ENCODE measurements at places on chromosomes 5 and 9. TPM values are rescaled to one million over a fixed set of nuclear protein-coding genes. Genes with fewer than 3 reads are reported as not detected.

CTNND2 gene
- not detected for polyA plus RNA-seq

DNA sequence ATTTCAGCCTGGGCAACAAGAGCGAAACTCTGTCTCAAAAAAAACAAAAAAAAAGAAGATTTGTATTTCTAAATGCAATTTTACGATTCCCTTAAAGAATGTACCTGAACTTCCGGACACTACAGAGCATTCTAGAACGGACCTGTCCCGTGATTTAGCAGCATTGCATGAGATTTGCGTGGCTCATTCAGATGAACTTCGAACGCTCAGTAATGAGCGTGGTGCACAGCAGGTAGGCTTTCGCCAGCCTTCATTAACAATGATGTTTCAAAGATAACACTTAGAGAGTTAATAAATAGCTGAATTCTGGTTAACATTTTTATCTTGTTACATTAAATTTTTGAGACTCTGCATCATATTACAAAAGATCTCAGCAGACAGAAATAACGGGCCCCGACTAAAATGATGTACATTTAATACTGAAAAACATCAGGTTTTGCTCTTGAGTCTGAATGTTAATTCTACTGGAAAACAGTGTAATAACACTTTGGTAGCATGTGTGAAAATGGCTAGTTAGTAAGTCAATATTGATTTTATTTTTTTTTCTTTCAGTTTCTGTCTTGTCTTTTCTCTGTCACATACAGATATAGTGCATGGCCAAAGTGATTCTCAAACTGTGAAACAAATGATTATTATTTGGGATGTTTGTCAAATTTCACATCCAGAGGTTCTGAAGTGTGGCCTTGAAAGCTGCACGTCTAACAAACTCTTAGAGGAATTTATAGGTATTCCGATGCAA lies 23.3 kb downstream of the CCNH start:
- no peaks in the 10 kb centered on the region for H3K4me1 ChIP-seq
- H3K27me3 ChIP-seq = no peaks in the 10 kb centered on the region
- DNase-seq = no peak
- H3K4me3 ChIP-seq = no peak overlapping the region
- H3K36me3 ChIP-seq = peaks cover 78% of the 10 kb centered on the region

DNA sequence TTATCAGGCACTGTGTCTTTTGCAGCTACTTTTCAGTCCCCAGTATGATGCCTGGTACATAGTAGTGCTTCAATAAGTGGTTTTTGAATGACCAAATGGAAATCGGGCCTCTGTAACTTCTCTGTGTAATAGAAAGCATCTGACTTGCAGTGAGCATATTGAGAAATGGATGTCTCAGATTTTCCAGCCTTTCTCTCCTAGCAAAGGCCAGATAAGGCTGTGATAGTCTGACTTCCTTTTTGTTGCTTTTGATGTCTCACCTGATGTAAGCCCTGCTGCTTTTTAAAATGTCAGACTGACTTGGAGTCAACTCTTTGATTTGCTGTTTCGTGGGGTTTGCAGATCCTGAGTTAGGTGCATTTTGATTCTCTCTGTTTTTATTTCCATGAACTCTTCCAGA lies 590.0 kb upstream of the ZNF608 start:
- H3K27me3 ChIP-seq = no peaks in the 10 kb centered on the region
- no peaks in the 10 kb centered on the region for H3K4me1 ChIP-seq
- H3K36me3 ChIP-seq = no peaks in the 10 kb centered on the region
- no peak overlapping the region for H3K27ac ChIP-seq
- H3K4me3 ChIP-seq = no peak overlapping the region
- DNase-seq = no peak

DNA sequence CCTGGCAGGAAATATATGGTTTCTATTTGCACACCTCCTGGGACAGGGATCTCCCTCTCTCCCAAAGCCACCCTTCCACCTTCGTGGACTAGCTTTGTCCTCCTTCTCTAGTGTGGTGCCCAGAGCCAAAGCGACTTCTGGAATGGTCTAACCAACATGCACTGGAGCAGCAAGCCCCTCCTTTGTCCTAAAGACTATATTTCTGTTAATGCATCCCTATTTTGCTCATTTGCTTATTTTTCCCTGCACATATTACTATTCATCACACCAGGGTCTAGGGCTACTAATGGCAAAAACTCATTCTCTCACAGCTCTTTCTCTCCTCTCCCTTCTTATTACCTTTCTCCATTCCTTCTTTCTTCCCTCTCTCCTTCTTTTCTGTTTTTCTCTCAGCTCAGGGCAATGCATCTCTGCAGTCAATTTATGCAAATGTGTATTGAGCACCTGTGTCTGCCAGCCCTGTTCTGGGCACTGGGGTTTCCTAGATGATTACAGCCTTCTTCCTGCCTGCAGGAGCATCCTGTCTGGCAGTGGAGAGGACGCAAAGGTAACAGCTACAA lies 2.8 kb upstream of the NEURL1B start:
- H3K4me1 ChIP-seq = peaks cover 7% of the 10 kb centered on the region
- H3K4me3 ChIP-seq = no peak overlapping the region
- DNase-seq = no peak
- no peaks in the 10 kb centered on the region for H3K36me3 ChIP-seq

GRCh38 chr5:78765756-78766411 lies 117.3 kb upstream of the LHFPL2 start:
- H3K27me3 ChIP-seq = no peaks in the 10 kb centered on the region
- DNase-seq = no peak
- no peaks in the 10 kb centered on the region for H3K36me3 ChIP-seq
- no peak overlapping the region for H3K4me3 ChIP-seq
- no peak overlapping the region for H3K27ac ChIP-seq

GRCh38 chr5:3827624-3828023 lies 232.0 kb downstream of the IRX1 start:
- H3K4me1 ChIP-seq = no peaks in the 10 kb centered on the region
- no peak for DNase-seq
- no peaks in the 10 kb centered on the region for H3K27me3 ChIP-seq
- H3K4me3 ChIP-seq = no peak overlapping the region
- no peaks in the 10 kb centered on the region for H3K36me3 ChIP-seq
- no peak overlapping the region for H3K27ac ChIP-seq

GRCh38 chr5:60148366-60148765 lies 254.8 kb upstream of the PDE4D start:
- no peak overlapping the region for H3K4me3 ChIP-seq
- H3K36me3 ChIP-seq = no peaks in the 10 kb centered on the region
- H3K27me3 ChIP-seq = no peaks in the 10 kb centered on the region

DNA sequence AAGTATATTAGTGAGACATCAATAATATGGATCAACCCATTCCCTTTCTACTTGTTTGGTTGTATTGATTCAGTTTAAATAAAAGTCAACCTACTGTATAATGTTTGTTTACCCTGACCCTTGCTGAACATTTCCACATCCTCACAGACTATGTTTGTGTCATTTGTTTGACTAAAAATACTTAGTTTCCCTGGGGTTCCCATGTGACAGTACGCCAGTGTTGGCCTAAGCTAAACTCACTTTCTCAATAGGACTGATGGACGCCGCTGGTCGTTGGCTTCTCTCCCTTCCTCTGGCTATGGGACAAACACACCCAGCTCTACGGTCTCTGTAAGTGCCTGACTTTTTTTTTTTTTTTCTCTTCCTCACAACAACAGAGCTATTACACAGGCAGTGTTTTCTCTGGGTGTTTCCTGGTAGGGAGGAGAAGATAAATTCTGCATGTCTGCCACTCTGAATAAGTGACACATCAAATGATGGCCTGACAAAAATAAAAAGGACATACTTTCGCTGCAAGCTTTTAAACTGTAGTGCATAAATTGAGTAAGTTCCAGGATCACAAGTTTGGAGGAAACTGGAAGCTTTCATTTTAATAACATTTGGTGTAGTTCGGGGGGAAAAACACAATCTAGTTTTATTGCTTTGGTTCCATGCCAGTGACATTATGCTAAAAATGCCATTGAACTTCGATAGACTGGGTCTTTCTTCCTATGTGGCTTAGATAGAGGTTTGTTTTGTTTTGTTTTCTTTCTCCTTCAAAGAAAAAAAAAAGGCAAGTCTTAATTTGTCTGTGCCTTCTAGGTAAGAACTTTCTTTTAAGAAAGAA lies 101.0 kb downstream of the CD180 start:
- DNase-seq = no peak
- H3K27me3 ChIP-seq = no peaks in the 10 kb centered on the region
- H3K27ac ChIP-seq = no peak overlapping the region
- no peak overlapping the region for H3K4me3 ChIP-seq
- peaks cover 3% of the 10 kb centered on the region for H3K36me3 ChIP-seq
- H3K4me1 ChIP-seq = no peaks in the 10 kb centered on the region

VAV2 gene
- 0.94 TPM for polyA plus RNA-seq

GRCh38 chr5:84487963-84488362 lies 103.3 kb upstream of the EDIL3 start:
- H3K4me1 ChIP-seq = no peaks in the 10 kb centered on the region
- no peaks in the 10 kb centered on the region for H3K36me3 ChIP-seq
- no peak for DNase-seq

GRCh38 chr9:134995792-134996120 lies 78.0 kb upstream of the FCN1 start:
- no peak overlapping the region for H3K4me3 ChIP-seq
- no peaks in the 10 kb centered on the region for H3K27me3 ChIP-seq
- no peaks in the 10 kb centered on the region for H3K36me3 ChIP-seq
- DNase-seq = no peak

GRCh38 chr9:69175486-69175885 lies 1.4 kb downstream of the TJP2 start:
- H3K4me1 ChIP-seq = peaks cover 46% of the 10 kb centered on the region
- H3K4me3 ChIP-seq = no peak overlapping the region
- no peaks in the 10 kb centered on the region for H3K36me3 ChIP-seq
- H3K27me3 ChIP-seq = peaks cover 10% of the 10 kb centered on the region

DNA sequence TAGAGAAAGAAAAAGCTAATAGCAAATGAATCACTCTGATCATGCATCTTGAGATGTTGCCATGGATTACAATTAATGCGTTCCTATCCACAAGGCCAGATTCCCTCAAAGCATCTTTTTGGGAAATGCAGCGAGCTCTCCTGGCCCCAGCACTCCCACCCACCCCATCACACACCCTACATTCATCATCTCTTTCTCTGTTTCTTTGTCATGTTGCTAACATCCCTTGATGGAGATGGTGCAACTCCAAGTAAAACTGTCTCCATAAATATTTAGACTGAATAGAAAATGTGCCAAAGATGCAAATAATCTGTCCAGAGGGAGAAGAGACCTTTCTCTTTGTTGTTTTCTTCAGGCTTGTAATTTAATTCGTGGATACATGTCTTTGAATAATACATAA lies 30.8 kb upstream of the TNC start:
- no peak overlapping the region for H3K27ac ChIP-seq
- no peaks in the 10 kb centered on the region for H3K4me1 ChIP-seq
- no peak for DNase-seq
- H3K4me3 ChIP-seq = no peak overlapping the region

GRCh38 chr9:8725635-8726034 lies 926.1 kb upstream of the DMAC1 start:
- H3K36me3 ChIP-seq = no peaks in the 10 kb centered on the region
- H3K27me3 ChIP-seq = no peaks in the 10 kb centered on the region
- H3K4me3 ChIP-seq = no peak overlapping the region
- no peak for DNase-seq
- no peak overlapping the region for H3K27ac ChIP-seq

GRCh38 chr9:6930827-6931226 lies 173.1 kb downstream of the KDM4C start:
- H3K4me1 ChIP-seq = no peaks in the 10 kb centered on the region
- no peaks in the 10 kb centered on the region for H3K36me3 ChIP-seq
- no peak overlapping the region for H3K27ac ChIP-seq
- no peaks in the 10 kb centered on the region for H3K27me3 ChIP-seq
- no peak for DNase-seq

IFNA13 gene
- not detected for polyA plus RNA-seq

PCDHB5 gene
- not detected for polyA plus RNA-seq

GRCh38 chr5:140402258-140403074 lies 833 bp downstream of the ANKHD1 start:
- H3K4me3 ChIP-seq = peak overlapping the region; percentile 81
- peaks cover 4% of the 10 kb centered on the region for H3K36me3 ChIP-seq
- no peaks in the 10 kb centered on the region for H3K27me3 ChIP-seq
- peak overlapping the region; percentile 90 for H3K27ac ChIP-seq

- peaks cover 4% of the 10 kb centered on the region for H3K4me1 ChIP-seq
- H3K4me3 ChIP-seq = no peak overlapping the region
- no peak for DNase-seq
- no peak overlapping the region for H3K27ac ChIP-seq
- H3K36me3 ChIP-seq = no peaks in the 10 kb centered on the region
Observed at GRCh38 chr9:130446101-130446861, 1.5 kb downstream of the ASS1 start.

GRCh38 chr5:143695244-143695864 lies 116.6 kb upstream of the HMHB1 start:
- no peaks in the 10 kb centered on the region for H3K36me3 ChIP-seq
- H3K4me3 ChIP-seq = no peak overlapping the region
- H3K27me3 ChIP-seq = no peaks in the 10 kb centered on the region
- H3K4me1 ChIP-seq = peaks cover 17% of the 10 kb centered on the region

DNA sequence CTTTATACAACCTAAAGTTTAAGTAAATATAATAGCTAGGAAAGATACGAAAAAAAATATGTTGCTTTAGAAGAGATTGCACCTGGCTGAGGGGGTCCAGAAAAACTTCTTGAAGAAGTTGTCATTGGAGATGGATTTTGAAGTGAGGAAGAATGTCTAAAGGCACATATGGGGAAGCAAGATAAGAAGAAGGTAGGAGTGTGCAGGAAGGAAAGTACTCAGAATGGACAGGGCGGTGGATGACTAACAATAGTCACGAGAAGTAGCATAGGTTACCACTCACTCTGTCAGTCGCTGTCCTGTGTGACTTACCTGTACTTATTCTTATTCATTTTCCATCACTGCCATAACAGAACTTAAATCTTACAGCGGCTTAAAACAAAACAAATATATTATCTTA lies 251.6 kb downstream of the GRIA1 start:
- H3K27me3 ChIP-seq = no peaks in the 10 kb centered on the region
- H3K4me3 ChIP-seq = no peak overlapping the region
- H3K27ac ChIP-seq = no peak overlapping the region
- no peak for DNase-seq
- no peaks in the 10 kb centered on the region for H3K4me1 ChIP-seq

FAM200C gene
- 0.08 TPM for polyA plus RNA-seq

GRCh38 chr9:107612136-107612535 lies 122.6 kb upstream of the KLF4 start:
- no peak overlapping the region for H3K27ac ChIP-seq
- H3K27me3 ChIP-seq = no peaks in the 10 kb centered on the region
- H3K4me3 ChIP-seq = no peak overlapping the region
- H3K36me3 ChIP-seq = no peaks in the 10 kb centered on the region
- DNase-seq = no peak

GRCh38 chr5:32384621-32385020 lies 59.9 kb downstream of the ZFR start:
- H3K27ac ChIP-seq = no peak overlapping the region
- H3K4me3 ChIP-seq = no peak overlapping the region
- no peaks in the 10 kb centered on the region for H3K4me1 ChIP-seq
- peaks cover 58% of the 10 kb centered on the region for H3K36me3 ChIP-seq

DNA sequence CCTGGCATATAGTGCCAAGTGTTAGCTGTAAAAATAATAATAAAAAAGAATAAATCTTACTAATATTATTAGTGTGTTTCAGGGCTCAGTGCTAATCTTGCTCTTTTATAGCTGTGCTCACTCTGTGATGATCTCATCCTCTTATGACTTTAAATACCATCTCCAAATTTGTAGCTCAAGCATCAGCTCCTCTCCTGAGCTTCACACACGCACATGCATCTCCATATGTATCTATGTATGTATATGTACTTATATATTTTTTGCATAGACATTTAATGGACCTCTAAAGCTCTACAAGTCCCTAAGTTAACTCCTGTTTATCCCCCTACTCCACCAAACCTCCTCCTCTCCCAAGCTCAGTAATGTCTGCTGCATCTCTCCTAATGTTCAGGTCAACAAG lies 170.8 kb upstream of the NR3C1 start:
- H3K36me3 ChIP-seq = no peaks in the 10 kb centered on the region
- no peaks in the 10 kb centered on the region for H3K27me3 ChIP-seq
- H3K27ac ChIP-seq = no peak overlapping the region

ALDOB gene
- polyA plus RNA-seq = not detected

Data from CD4-positive, alpha-beta memory T cell (primary cell).